IMR-90 (cell line): ENCODE measurements at places on chromosomes 6 and 20.
A peak's percentile ranks its signal among the peaks of the same experiment; 100 is the strongest.

- no peak for DNase-seq
Observed at GRCh38 chr20:37564388-37565133, 36.9 kb upstream of the BLCAP start.

DNA sequence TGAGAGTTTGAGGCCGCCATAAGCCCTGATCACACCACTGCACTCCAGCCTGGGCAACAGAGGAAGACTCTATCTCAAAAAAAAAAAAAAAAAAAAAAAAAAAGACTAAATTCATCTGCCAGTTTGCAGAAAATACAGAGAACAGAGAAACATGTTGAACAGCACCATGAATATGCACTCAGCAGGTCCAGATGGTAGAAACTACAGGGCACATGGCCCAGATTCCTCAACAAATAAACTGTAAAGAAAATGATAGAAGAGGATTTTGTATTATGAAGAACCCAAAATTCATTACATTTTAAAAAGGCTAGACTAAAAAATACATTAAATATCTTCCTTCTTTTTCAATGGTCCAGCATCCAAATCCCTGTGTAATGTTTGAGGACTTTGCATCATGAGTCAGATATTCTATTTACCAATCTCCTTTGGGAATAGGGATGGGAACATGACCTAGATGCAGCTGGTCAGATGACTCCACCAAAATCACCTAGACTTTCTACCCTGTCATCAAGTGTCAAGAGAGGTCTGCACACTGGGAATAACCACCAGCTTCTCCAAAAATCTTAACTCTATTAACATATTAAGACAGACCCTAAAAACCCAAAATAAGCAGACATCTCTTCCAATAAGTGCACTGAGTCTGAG, 189.1 kb upstream of the TCF21 start:
- DNase-seq = peak; percentile 35

DNA sequence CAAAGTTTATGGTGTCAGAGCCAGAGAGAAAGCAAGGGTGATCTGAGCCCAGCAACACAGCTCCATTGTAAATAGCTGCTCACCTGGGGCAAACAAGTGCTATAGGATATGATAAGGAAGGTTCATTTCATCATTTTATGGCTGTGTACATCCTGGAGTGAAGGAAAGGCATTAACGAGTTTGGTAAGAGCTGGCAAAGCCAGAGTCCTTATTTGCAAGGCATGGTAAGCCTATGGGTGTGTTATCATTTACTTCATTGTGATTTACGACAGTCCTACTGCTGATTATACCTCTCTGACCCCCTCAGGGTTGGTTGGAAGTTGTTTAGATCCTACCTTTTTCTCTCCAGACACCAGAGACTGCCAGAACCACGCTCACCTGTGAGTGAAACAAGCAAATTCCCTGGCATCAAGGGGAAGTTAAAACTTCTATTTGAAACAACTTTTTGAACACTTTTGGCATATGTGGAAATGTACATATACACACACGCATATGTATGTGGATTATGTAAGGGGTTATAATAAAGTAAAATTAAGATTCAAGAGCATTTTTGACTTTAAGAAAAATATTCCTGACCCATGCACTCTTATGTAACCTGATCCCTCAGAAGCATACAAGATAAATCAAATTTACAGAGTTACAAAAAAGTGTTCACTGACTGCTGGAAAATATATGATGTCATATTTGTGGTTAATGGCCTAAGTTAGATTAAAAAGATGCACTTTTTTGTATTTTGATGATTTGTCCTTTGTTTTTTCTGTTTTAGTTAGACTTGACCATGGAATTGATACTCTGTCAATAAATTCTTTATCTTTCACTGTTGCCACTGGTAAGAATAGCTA, 40.4 kb upstream of the EDN1 start:
- DNase-seq = no peak

GRCh38 chr6:127812985-127813698, 87.7 kb downstream of the THEMIS start:
- DNase-seq = no peak

- peak; percentile 87 for DNase-seq
Observed at GRCh38 chr6:52539607-52540006, 37.3 kb downstream of the TRAM2 start.

DNA sequence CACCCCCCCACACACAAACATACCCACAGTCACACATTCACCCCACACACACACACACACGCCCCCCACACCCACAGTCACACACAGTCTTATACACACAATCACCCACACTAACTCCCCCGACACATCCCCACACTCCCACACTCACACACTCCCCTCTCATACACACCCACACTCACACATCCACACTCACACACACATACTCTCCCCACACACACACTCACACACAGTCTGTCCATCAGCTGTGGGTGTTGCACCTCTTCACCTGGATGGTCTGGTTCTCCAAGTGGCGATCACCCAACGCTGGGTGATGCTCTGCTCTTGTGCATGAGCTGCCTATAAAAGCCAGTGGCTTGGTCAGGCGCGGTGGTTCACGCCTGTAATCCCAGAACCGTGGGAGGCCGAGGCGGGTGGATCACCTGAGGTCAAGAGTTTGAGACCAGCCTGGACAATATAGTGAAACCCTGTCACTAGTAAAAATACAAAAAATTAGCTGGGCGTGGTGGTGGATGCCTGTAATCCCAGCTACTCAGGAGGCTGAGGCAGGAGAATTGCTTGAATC, 158.9 kb downstream of the SMOC2 start:
- DNase-seq = no peak

DNA sequence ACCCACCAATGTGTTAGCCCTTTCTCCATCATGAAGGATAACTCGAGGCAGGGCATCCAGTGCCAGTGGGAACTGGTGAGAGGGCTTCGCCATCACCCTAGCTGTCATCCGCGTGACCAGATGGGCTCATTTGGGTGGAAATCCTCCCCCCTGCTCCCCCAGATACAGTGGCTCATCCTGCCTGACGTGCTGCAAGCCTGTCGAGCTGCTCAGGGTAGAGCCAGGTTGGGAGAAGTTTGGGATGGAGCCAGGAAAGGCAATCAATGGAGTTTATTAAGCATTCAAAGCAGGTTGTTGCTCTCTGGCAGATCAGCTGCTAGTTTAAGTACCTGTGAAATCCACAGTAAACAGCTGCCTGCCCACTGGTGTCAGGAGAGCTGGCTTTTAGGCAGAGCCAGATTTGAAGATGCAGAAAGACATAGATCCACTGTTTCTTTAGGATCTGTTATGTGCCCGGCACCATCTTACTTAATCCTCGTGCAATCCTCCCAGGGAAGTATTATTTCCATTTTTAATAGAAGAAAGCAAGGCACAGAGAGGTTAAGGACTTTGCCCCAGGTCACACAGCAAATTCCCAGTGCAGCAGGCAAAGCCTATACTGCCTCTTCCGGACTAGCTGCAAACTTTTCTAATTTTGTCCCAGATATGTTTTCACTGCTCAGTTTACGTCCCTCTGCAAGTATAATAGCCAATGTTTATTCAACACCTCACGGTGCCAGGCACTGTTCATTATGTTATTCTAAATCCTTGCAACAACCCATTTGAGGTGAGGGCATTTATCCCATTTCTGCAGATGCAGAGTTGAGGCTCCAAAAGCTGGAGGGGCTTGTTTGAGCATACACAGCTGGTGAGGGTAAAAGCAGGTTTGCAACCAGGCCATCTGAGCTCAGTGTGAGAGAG, 54.1 kb upstream of the KCNG1 start:
- no peak for DNase-seq

GRCh38 chr20:25318471-25319240, 70.8 kb downstream of the PYGB start:
- DNase-seq = no peak

GRCh38 chr6:41964201-41964887, 22.7 kb upstream of the CCND3 start:
- DNase-seq = no peak

DNA sequence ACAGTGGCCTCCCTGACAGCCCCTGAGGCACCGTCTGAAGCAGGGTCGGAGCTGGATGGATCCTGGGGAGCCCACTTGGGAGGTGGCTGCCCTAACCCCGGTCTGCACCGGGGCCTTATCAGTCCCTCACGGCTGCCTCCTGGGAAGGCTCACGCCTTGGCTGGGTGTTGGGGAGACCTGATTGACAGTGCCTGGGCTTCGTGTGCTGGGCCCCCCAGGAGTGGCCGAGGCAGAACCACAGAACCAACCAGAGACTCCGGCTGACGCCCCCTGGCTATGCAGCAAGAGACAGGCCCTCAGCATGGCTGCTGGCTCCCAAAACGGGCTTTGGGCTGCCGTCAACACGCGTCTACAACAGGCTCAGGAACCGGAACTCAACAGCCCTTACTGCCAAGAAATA, 219.6 kb downstream of the TAF4 start:
- DNase-seq = no peak

GRCh38 chr6:154893917-154894316, 101.2 kb upstream of the TIAM2 start:
- peak; percentile 38 for DNase-seq

- DNase-seq = no peak
Observed at GRCh38 chr20:44990425-44990824, 24.1 kb downstream of the STK4 start.

DNA sequence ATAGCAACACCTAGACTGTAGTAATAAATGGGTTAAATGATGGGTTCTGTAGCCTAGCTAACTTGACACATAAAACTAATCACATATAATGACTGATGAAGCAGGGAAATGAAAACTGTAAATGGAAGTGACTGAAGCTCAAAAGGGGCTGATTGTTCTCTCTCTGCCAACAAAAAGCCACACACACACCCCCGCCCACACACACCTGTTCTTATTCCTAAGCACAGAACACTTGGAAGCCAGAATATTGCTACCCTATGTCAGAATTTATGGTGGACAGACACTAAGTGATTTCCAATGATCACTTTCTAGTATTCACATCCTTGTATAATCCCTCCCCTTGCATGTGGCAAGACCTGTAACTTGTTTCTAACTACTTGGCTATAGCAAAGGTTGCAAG, 603.5 kb downstream of the UTRN start:
- DNase-seq = no peak

DNA sequence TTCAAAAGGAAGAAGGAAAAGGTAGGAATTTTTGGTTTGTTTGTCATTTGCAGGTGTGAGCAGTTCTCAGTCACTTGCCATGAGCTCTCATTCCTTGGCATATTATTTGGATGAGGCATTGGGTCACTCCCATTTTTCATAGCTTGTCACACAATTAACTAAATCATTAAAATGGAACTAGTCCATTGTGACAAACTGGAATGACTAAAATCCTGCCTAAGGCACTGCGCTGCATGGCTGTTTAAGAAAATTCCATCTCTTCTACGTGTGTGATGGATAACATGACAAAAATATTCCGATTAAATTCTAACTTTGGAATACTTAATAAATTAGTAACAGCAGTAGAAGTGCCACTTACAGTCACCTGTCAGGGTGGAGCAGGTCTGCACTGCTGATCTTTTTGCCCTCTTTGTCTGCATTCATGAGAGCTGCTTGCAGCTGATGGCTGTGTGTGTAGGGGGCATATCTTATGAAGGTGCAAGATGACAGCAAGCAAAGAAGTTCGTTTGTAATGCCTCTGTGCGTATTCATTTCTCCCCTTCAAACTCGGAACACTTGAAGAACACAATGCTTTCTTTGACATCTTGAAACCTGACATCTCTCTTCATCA, 1292.6 kb upstream of the MAP3K7 start:
- no peak for DNase-seq

DNA sequence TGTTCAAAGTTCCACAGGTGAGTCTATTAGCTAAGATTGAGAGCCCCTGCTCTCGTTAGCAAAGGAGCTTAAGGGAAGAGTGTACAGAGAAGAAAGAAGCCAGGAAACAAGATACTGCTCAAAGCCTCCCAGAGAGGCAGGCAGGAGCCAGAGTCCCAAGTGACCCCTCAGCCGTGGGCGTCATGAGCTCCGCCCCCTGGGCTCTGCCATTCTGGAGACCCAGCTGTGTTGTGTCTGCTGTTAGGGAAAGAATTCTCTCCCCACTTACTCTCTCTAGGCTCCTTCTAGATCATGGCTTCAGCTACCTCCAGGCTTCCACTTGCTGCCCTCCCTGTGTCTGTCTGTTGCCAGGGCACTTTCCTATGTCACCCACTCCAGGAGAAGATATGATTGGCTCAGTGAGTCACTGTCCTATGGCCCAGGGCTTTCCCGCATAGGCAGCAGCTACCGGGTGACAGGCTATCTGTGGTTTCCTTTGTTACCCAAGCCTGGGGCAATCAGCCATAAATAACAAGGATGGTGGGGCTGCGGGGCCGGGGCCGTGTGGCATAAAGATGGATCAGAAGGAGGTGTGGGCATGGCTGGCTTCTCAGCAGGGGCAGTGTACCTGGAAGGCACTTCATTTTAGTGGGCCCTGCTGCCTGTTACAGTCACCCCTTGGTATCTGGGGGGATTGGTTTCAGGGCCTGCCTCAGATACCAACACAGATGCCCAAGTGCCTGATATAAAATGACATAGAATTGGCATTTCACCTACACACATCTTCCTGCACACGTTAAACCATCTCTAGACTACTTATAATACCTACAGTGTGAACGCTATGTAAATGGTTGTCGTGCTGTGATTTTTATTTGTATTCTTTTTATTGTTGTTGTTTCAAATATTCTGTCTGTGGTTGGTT, 118.9 kb downstream of the ARMC2 start:
- DNase-seq = peak; percentile 60

- DNase-seq = no peak
Observed at GRCh38 chr6:104969108-104969507, 12.2 kb downstream of the LIN28B start.

DNA sequence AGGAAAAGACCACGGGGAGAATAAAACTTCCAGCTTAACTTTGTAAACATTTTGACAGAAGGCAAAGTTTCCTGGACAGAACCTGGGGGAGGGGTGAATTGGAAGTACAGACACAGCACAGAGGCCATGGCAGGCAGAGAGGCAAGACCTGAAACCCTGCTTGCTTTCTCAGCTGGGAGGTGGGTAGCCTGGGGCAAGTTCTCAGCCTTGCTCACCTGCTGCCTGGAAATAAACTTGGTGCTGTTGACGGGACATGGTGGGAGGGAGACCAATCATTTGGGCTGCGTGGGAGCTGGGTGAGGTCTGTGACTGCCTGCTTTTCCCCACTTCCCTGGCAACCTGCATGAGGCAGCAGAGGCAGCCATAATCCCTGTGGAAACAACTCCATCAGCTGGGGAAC, 221.3 kb downstream of the MOXD1 start:
- no peak for DNase-seq

DNA sequence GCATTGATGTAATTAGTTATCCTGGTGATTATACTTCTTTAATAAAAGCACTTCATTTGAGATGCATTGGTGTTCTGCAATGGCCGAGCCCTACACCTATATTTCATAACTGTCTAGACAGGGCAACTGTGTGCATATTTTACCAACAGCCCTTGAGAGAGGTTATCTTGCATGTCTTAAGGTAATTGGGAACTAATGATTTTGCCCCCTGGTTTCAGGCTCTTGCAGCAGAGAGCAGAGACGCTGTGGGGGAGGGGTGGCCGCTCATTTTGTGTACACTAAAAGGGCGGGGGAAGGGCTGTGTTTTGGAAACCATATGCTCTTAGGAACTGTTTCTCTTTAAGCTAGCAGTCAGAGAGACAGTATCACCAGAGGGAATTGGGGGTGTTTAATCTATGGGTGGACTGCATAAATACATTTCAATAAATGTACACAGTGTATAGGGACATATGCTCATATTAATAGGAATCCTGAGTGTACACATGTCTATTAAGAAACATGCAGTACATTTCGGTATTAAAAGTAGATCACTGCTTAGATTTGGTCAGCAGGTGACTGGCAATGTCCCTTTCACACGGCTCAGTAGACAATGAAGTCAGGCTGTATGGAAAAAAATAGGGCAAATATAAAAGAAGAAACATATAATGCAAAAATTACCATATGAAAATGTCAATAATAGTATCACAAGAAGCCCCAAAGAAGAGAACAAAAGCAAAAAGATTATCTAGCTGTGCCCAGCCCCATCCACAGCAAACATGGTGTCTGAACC, 402.9 kb upstream of the CITED2 start:
- no peak for DNase-seq
